ENCODE measurements at places on chromosomes 2 and 18. TPM values are rescaled to one million over a fixed set of nuclear protein-coding genes. Genes with fewer than 3 reads are reported as not detected.

Gene DNAH7
- total RNA-seq, result not detected

Gene SKOR2
- not detected for total RNA-seq

DNA sequence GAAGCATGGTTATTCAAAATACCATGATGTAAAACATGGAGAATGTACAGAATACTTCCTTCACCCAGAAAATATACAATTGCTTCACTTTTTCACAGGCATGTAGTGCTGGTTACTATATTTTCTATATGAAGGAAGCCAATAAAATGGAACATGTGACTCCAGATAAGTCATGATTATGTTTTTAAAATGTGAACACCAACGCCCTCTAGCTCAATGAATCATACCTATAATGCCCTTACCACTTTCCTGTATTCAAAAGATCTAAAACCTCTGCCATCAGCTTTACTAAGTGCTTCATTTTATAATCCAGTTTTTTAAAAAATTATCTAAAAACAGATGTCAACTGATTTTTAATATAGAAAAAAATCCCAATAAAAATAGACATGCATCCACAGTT is 59.9 kb downstream of the SMAD2 start:
- no peak for DNase-seq
- no peak overlapping the region for H3K4me3 ChIP-seq
- no peaks in the 10 kb centered on the region for H3K27me3 ChIP-seq
- H3K27ac ChIP-seq, result no peak overlapping the region

Gene IRS1
- 2.2 TPM for total RNA-seq

DNA sequence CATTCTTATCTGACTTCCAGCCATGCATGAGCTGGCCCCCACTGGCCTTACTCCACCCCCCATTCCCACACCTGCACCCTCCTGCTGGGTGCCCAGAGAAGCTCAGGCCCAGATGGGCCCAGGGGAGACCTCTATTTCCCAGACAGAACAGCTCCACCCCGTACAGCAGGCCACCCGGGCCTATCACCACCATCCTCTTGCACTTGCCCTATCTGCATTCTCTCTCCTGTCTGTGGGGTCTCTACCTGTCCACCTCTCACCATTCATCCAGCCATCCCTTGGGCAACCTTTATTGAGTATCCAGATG is 25.3 kb upstream of the TNS1 start:
- DNase-seq, result no peak
- H3K4me3 ChIP-seq, result no peak overlapping the region
- H3K27ac ChIP-seq, result no peak overlapping the region
- no peaks in the 10 kb centered on the region for H3K27me3 ChIP-seq

DNA sequence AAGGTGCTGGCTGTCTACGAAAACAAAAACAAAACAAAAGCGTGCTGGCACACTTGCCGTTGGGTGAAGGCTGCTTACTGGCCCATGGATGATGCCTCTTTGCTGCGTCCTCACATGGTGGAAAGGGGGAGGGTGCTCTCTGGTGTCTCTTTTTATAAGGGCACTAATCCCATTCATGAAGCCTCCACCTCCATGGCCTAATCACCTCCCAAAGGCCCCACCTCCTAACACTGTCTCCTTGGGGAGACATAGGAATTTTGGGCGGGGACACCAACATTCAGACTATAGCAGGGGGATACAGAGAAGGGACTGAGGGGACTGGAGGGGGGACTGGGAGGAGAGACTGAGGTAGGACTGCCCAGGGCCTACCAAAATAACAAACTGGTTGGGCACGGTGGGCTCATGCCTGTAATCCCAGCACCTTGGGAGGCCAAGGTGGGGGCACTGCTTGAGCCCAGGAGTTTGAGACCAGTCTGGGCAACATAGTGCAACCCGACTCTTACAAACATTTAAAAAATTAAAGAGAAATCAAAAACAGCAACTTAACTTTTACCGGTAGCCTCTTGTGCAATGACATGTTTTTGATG is 14.5 kb downstream of the PTMA start:
- H3K4me1 ChIP-seq, result no peaks in the 10 kb centered on the region
- H3K27ac ChIP-seq, result no peak overlapping the region
- no peak for DNase-seq

- no peaks in the 10 kb centered on the region for H3K36me3 ChIP-seq
- H3K4me1 ChIP-seq, result no peaks in the 10 kb centered on the region
- DNase-seq, result no peak
- no peak overlapping the region for H3K27ac ChIP-seq
- H3K4me3 ChIP-seq, result no peak overlapping the region
Measured at GRCh38 chr2:188964976-188965546, 9.1 kb upstream of the COL3A1 start.

Gene C18orf54
- 3.8 TPM for total RNA-seq

Gene SOCS6
- total RNA-seq, result 1.5 TPM

- peaks cover 62% of the 10 kb centered on the region for H3K4me1 ChIP-seq
- H3K27me3 ChIP-seq, result peaks cover 35% of the 10 kb centered on the region
- no peak overlapping the region for H3K4me3 ChIP-seq
- no peak for DNase-seq
- no peaks in the 10 kb centered on the region for H3K36me3 ChIP-seq
Measured at GRCh38 chr2:63055226-63056106, 4.8 kb downstream of the OTX1 start.

Gene MC4R
- total RNA-seq, result not detected

Gene TEX44
- not detected for total RNA-seq

DNA sequence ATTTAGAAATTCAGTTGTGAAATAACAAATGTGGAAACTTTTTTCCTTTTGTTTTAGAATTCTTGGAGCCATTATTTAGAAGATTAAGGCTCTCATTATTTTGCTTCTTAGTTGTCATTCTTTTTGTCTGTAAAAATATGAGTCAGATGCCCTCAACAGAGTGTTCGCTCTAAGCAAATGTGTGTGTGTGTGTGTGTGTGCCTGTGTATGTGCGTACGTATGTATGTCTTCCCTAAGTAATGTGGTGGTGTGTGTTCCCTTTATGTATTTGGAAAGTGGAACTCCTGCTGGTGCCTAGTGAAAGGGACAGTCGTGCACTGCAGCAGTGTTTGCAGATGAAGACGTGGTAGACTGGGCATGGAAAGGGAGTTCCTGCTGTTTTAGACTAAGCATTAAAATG is 27.5 kb downstream of the ZNF407 start:
- DNase-seq, result no peak
- no peaks in the 10 kb centered on the region for H3K27me3 ChIP-seq
- H3K4me3 ChIP-seq, result no peak overlapping the region

DNA sequence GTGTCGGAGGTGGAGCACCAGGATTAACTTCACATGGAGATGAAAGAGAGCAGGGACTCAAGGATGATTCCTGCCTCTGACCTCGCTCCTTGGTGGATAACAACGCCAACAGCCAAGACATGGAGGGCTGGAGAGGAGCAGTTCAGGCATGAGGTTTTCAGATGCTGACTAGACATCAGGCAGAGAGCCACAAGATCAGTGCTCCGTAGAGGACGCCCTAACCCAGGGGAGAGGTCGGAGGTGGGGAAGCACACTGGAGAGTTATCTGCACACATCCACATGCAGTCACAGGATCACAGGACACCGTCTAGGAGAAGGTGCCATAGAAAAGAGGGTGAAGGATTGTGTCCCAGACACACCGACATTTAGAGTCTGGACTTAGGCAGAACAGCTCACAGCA is 344.3 kb downstream of the EIPR1 start:
- no peak for DNase-seq
- H3K4me1 ChIP-seq, result no peaks in the 10 kb centered on the region
- H3K36me3 ChIP-seq, result no peaks in the 10 kb centered on the region

GRCh38 chr2:196453613-196454047 is 185.9 kb upstream of the CCDC150 start:
- no peak overlapping the region for H3K4me3 ChIP-seq
- H3K36me3 ChIP-seq, result no peaks in the 10 kb centered on the region
- no peak for DNase-seq
- no peaks in the 10 kb centered on the region for H3K4me1 ChIP-seq

DNA sequence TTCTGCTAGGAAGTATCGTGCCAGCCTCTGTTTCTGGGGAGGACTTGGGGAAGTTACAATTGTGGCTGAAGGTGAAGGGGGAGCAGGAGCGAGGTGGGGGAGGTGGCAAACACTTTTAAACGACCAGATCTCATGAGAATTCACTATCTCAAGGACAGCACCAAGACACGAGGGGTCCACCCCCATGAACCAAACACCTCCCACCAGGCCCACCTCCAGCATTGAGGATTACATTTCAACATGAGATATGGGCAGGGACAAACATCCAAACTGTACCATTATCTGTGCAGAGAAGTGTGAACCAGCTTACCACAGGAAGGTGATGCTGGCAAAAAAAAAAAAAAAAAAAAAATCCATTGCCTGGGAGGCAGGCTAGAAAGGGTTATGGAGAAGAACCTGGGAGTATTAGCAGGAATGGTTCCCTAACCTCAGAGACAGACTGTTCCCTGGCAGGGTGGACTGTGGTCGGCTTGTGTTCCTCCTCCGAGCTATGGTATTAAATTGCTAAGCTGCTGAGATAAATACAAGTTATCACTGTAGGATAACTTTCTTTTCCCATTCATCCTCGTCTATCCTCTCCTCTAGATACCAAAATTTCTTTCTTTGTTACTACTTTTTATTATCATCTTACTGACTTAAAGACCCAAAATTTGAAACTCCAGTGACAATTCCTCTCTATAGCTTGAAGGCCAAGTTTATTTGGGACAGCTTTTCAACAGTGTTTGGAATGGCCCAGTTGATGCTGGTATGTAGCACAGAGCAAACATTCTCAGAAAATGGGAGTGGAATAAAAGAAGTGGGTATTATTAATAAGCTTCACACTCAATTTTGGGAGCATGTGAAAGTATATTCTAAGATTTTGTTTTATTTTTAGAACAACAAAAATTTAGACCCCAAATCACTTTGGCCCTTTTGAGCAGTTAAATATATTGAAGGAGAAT is 73.7 kb upstream of the MAP3K20 start:
- H3K36me3 ChIP-seq, result no peaks in the 10 kb centered on the region
- no peaks in the 10 kb centered on the region for H3K4me1 ChIP-seq
- no peak overlapping the region for H3K4me3 ChIP-seq
- no peak overlapping the region for H3K27ac ChIP-seq

- no peaks in the 10 kb centered on the region for H3K27me3 ChIP-seq
- H3K36me3 ChIP-seq, result no peaks in the 10 kb centered on the region
- H3K4me1 ChIP-seq, result no peaks in the 10 kb centered on the region
- no peak for DNase-seq
Measured at GRCh38 chr18:22210311-22210754, 40.9 kb downstream of the GATA6 start.

DNA sequence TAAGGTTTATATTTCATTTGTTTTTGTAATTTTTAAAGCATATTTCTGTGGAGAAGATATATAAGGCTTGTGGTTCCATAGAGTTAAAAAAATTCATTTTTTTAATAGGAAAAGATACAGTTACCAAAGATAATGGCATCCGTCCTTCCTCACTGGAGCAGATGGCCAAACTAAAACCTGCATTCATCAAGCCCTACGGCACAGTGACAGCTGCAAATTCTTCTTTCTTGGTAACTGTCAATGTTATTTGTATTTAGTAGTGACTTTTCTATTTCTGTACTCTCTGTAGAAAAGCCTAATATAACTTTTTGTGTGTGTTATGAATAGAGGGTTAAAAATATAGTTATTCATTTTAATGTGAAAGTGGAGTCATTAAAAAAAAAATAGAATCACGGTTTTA is 35.1 kb downstream of the HADHB start:
- no peaks in the 10 kb centered on the region for H3K4me1 ChIP-seq
- no peak for DNase-seq
- peaks cover 57% of the 10 kb centered on the region for H3K36me3 ChIP-seq
- no peak overlapping the region for H3K27ac ChIP-seq
- no peaks in the 10 kb centered on the region for H3K27me3 ChIP-seq
- no peak overlapping the region for H3K4me3 ChIP-seq
